ENCODE measurements at places on chromosomes 5 and 9.

- H3K4me3 ChIP-seq = no peak overlapping the region
- H3K36me3 ChIP-seq = peaks cover 81% of the 10 kb centered on the region
- DNase-seq = no peak
Measured at GRCh38 chr5:132887283-132887682, 13.8 kb downstream of the LEAP2 start.

DNA sequence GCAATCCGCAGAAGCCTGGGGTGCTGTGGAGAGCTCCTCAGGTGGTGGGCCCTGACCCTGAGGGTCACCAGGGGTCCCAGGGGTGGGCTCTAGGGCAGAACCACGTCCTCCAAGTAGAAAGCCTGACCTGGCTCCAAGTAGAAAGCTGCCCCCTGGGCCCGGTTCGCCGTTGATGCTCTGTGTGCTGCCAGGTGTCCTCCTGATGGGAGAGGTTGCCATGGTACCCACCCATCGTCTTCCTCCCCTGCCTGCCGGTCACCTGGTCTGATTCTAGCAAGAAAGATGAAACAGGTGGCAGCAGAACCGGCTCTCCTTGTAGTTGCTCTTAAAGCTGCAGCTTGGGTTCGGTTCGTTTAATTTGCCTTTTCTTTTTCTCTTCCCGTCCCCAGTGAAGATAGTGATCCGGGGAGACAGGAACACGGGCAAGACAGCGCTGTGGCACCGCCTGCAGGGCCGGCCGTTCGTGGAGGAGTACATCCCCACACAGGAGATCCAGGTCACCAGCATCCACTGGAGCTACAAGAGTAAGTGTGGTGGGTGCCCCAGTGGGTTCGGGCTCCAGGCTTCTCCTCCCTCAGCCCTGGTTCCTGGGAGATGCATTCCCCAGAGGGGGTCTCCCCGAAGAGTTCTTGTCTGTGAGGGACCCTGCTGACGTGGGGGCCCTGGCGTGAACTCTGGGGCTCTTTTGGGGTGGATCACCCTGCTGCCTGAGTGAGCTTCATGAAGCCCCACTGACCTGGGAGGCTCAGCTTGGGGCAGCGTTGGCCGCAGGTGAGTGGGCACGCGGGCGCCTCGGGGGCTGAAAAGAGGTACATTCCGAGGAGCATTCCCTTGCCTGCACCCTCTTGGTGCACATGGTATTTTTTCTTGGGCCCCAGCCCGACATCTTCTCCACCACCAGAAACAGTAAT lies 15.6 kb downstream of the RABL6 start:
- H3K27me3 ChIP-seq = no peaks in the 10 kb centered on the region
- H3K4me1 ChIP-seq = no peaks in the 10 kb centered on the region
- DNase-seq = no peak
- H3K4me3 ChIP-seq = no peak overlapping the region
- H3K27ac ChIP-seq = no peak overlapping the region
- H3K36me3 ChIP-seq = no peaks in the 10 kb centered on the region

DNA sequence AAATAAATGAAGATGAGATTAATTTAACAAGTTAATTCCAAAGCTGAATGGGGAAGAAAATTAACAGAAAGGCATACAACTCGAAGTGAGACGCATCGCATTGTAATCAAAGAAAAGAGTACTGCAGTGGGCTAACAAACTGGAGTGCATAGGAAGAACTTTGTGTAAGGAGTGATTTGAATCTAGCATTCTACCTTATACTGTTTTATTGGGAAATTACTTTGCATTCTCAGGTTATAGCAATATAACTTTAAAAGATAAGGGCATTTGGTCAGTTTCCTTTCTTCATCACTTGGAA lies 124.5 kb upstream of the TLE4 start:
- H3K27me3 ChIP-seq = 0 out of 2 replicates have a peak, but pooled peaks cover 3% of the 10 kb centered on the region
- no peak for DNase-seq
- no peak overlapping the region for H3K27ac ChIP-seq
- H3K36me3 ChIP-seq = no peaks in the 10 kb centered on the region
- no peaks in the 10 kb centered on the region for H3K4me1 ChIP-seq
- no peak overlapping the region for H3K4me3 ChIP-seq

DNA sequence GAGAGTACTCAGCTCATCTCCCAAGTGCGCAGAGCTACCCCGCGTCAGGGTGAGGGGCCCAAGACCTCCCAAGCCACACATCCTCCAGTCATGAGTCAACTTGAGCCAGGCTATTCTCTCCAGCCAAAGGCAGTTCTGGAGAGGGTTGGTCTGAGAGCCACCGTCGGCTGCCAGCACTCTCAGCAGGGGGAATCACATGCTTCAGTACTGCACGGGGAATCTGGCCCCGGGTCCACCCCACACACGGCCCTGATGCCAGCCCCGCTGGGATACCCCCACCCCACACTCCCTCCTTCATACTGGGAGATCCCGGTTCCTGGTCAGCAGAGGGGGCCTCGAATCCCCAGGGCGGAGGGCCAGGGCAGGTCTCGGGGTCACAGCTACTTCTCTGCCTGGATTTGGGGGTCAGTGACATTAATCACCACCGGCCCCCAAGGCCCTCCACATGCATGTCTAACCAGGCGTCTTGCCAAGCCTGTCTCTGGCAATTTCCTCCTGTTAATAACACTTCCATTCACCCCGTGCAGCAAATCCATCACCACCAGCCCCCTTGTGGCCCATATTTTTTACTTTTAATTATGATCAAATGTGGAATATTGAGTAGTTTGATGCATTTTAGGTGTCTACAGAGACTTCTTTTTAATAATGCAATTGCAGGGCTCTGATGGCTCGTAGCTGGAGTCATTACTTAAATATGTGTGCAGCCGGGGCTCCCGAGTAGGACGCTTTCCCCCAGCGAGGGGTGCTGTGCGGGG lies 102.9 kb upstream of the PPP1R26 start:
- H3K27ac ChIP-seq = no peak overlapping the region
- H3K27me3 ChIP-seq = peaks cover 14% of the 10 kb centered on the region

DNA sequence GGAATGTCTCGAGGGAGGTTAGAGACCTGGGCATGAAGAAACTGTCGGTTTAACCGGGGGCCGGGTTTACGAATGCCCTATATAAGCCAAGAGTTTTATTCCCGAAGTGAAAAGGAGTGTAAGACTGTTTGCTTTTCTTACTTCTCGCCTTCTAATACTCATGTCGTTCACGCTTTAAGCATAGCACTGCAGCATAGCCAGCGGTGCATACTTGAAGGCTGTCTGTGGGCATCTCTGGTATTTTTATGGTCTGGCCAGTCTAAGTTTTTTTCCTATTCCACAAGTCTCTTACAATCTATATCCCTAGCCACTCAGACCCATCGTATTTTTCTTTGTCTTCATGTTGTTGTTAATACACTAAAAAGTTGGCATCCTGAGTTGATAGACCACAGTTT lies 1.2 kb downstream of the UHRF2 start:
- peaks cover 20% of the 10 kb centered on the region for H3K4me1 ChIP-seq
- H3K27me3 ChIP-seq = no peaks in the 10 kb centered on the region
- H3K36me3 ChIP-seq = no peaks in the 10 kb centered on the region
- peak overlapping the region; percentile 75 for H3K27ac ChIP-seq
- DNase-seq = peak; percentile 78

GRCh38 chr9:132218208-132218607 lies 56.4 kb downstream of the NTNG2 start:
- peaks cover 28% of the 10 kb centered on the region for H3K27me3 ChIP-seq
- DNase-seq = no peak
- no peaks in the 10 kb centered on the region for H3K36me3 ChIP-seq

DNA sequence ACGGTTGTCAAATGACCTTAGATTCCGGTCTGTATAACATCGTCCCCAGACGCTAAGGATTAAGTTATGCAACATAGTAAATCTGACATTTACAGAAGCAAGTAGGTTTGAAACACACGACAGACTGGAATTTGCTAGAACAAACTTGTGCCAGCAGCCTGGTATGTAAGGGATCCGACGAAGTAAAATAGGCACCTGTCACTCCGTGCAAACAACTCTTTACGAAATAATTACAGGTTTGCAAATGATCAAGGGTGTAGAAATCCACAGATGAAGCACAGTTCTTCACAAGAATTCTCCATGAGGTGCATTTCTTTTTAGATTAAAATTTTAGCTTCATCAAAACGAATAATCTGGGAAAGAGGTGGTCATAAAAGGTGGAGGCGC lies 508 bp downstream of the MOCS2 start:
- peak overlapping the region; percentile 86 for H3K4me3 ChIP-seq
- H3K27me3 ChIP-seq = no peaks in the 10 kb centered on the region

DNA sequence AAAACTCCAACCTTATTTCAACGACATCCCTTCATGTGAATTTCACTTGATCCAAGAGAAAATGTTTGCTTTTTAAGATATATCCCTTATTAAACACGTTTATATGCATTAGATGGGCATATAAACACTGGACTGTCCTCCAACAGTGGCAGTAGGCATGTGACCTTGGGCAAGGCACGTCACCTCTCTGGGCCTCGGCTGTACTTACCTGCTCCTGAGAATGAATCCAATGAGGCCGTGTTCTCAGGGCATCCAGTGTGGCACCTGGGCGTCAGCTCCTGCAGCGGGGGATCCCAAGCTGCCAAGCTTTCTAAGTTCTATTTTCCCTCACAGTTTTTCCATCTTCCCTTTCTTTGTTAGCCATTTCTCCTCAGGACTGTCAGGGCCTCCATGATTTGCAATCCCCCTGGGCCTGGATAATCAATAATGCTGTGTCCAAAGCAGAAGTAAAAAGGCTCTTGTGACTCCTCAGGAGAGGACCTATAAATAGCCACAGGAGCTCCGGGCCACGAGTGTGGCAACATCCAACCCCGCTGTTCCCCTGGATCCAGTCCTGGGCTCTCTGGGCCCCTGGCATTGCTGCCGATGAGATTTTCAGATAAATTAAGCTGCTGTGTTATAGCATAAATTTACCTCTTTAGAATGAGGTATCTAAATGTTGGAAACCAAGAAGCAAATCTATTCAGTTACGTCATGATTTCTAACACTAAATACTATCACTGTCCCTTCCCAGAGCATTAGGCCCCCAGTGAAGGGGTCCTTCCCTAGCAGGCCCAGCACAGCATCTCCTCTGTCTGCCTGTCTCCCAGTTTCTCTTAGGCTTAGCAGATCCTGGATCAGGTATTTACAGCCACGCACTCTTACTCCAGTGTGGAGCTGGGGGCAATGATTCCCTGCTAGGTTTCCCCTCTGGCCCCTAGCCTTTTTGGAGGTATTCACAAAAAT lies 76.8 kb downstream of the PTPN3 start:
- H3K27ac ChIP-seq = no peak overlapping the region
- no peaks in the 10 kb centered on the region for H3K27me3 ChIP-seq
- H3K4me1 ChIP-seq = no peaks in the 10 kb centered on the region
- H3K4me3 ChIP-seq = no peak overlapping the region

- no peaks in the 10 kb centered on the region for H3K36me3 ChIP-seq
- no peak for DNase-seq
- H3K4me3 ChIP-seq = no peak overlapping the region
- no peaks in the 10 kb centered on the region for H3K27me3 ChIP-seq
- H3K27ac ChIP-seq = no peak overlapping the region
Measured at GRCh38 chr9:107907255-107907654, 417.7 kb upstream of the KLF4 start.

DNA sequence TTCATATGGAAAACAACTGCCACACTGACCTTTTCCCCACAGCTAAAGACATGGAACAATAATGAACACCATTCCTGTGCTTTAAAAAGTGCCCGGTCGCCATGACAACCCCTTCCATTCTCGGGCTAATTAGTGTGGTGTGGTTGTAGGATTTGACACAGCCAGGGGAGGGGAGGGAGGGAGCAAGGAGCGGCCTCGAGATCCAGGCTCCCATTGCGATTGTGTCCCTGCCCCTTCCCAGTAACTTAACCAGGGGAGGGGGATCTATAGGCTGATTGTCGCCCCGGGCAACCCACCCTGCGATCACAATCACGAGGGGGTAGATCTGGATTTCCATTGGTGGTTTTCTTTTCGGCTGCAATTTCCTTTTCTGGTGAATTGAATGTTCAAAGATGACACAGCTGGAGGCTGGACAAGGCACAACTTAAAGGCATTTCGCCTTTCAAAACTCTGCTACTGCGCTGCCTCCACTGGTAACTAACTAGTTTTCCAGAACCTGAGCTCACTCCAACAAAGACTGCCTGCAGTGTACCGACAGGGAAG lies 96.7 kb upstream of the RETREG1 start:
- DNase-seq = peak; percentile 80
- H3K4me1 ChIP-seq = peaks cover 14% of the 10 kb centered on the region
- H3K36me3 ChIP-seq = peaks cover 8% of the 10 kb centered on the region
- H3K27me3 ChIP-seq = no peaks in the 10 kb centered on the region
- H3K27ac ChIP-seq = peak overlapping the region; percentile 54

DNA sequence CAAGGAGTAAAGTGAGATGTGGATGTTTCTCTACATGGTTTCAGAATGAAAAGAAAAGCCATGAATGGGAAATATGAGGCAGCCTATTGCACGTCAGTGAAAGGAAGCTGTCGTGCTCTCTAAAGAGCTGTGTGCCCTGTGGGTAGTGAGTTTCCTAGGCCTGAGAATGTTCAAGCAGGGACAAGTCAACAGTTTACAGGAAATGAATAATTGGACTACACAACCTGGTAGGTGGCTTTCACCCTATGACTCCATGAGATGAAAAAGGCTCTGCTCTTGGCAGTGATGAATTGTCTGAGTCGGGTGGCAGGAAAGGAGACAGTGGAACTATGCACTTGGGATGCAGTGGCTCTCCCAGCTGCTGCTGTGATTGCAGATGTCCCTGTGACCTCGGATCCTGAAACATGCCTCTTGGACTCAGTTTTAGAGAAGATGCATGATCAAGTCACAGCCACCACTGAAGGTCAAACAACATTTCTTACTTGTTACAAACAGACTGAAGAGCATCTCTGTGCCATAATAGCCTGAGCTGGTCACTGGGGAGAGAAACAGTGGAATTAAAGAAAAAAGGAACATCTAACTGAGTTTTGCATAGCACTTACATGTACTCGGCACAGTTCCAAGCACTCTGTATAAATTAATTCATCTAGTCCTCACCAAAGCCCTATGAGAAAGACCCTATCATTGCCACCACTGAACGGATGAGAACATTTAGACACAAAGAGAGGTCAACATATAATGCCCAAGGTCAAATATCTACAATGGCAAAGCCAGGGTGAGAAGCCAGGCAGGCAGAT lies 293.7 kb downstream of the SPOCK1 start:
- no peaks in the 10 kb centered on the region for H3K36me3 ChIP-seq
- peak; percentile 41 for DNase-seq
- peaks cover 47% of the 10 kb centered on the region for H3K4me1 ChIP-seq
- H3K27ac ChIP-seq = no peak overlapping the region
- H3K4me3 ChIP-seq = no peak overlapping the region
- H3K27me3 ChIP-seq = no peaks in the 10 kb centered on the region

DNA sequence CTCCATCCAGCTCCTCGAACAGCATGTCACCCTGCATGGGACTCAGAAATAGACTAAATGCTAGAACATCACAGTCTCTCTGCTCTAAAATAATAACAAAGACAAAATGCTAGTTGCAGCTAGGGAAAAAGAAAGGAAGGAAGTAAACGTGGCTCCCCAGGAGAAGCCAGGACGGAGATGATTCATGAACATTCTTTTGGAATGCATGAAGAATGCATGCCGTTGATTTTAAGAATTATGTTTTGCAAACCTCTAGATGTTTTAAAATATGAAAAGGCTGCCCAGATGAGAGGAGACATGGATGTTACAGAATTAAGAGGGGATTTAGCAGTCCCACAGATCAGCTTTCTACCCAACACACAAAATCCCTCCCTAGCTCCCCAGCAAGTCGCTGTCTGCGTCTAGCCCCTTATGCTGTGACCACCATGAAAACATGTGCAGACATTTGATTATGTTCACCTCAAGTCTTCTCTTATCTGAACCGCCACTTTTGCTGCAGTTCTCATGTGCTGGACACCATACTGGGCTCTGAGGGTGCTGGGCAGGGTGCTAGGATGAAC lies 139.4 kb upstream of the LMX1B start:
- H3K36me3 ChIP-seq = no peaks in the 10 kb centered on the region
- peaks cover 53% of the 10 kb centered on the region for H3K4me1 ChIP-seq
- H3K27ac ChIP-seq = peak overlapping the region; percentile 87
- peak; percentile 83 for DNase-seq
- H3K4me3 ChIP-seq = peak overlapping the region; percentile 13
- H3K27me3 ChIP-seq = no peaks in the 10 kb centered on the region
